ENCODE measurements at places on chromosomes 13 and 19. TPM values are rescaled to one million over a fixed set of nuclear protein-coding genes. Genes with fewer than 3 reads are reported as not detected.

DNA sequence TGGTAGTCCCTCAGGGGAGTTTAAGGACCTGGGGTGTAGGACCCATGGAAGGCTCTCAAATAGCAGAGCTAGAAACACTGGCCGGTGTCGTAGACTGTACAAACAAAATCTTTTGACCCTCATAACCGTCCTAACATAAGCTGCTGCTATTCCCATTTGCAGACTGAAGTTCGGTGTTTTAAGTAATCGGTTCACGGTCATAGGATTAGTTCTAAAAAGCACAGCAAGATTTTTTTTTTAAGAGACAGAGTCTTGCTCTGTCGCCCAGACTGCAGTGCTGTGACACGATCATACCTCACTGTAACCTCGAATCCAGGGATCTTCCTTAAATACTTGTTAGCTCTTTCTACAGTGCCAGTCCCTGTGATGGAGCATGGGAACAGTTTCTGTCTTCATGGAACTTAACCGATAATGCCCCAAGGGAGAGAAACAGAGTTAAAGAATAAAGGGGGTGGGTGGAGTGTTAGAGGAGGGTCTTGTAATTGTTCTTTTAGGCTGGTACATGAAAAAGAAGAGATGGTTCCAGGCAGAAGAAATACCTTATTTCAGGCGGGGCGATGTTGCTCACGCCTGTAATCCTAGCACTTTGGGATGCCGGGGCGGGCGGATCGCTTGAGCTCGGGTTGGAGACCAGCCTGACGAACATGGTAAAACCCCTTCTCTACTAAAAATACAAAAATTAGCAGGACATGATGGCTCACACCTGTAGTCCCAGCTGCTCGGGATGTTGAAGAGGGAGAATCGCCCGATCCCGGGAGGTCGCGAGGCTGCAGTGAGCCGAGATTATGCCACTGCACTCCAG lies 475 bp upstream of the ZC3H4 start:
- no peak for DNase-seq

Gene TJP3
- not detected for total RNA-seq

Gene ZNF417
- 15.8 TPM for total RNA-seq

DNA sequence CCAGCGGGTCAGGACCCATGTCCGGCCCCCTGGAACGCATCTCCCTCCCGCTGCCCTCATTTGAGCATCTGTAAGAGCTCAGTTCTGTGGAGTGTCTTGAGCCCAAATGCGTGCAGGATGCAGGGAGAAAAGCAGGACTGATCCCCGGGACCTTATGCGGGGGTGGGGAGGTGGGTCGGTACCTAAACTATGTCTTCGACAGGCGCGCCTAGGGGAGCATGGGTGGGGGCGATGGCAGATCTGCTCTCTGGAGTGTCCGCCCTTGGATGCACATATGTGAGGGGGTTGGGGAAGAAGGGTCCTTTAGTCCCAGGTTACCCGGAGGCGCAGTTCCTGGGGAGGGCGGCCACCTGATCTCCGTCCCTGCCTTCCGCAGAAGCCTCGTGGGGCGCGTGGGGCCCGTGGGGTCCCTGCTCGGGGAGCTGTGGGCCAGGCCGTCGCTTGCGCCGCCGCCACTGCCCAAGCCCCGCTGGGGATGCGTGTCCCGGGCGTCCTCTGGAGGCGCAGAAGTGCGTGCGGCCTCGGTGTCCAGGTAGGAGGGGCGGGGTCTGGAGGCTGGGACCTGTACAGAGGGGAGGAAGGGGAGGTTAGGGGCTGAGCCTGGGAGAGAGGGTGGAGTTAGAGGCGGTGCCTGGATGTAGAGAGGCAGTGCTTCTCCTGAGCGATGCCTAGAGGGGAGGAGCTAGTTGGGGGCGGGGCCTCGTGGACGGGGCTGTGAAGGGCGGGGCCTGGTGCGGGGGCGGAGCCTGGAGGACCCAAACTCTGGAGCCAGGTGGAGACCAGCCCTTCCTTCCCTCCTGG lies 2.9 kb downstream of the CILP2 start:
- no peak for DNase-seq

Gene ARHGAP33
- 5.3 TPM for total RNA-seq

Gene CCDC8
- 26.9 TPM for total RNA-seq

- no peak for DNase-seq
Measured at GRCh38 chr13:77353995-77354394, 27.1 kb upstream of the MYCBP2 start.
